Fibroblast of lung (primary cell): ENCODE measurements at places on chromosomes 5 and 9. TPM values are rescaled to one million over a fixed set of nuclear protein-coding genes. Genes with fewer than 3 reads are reported as not detected.

DNA sequence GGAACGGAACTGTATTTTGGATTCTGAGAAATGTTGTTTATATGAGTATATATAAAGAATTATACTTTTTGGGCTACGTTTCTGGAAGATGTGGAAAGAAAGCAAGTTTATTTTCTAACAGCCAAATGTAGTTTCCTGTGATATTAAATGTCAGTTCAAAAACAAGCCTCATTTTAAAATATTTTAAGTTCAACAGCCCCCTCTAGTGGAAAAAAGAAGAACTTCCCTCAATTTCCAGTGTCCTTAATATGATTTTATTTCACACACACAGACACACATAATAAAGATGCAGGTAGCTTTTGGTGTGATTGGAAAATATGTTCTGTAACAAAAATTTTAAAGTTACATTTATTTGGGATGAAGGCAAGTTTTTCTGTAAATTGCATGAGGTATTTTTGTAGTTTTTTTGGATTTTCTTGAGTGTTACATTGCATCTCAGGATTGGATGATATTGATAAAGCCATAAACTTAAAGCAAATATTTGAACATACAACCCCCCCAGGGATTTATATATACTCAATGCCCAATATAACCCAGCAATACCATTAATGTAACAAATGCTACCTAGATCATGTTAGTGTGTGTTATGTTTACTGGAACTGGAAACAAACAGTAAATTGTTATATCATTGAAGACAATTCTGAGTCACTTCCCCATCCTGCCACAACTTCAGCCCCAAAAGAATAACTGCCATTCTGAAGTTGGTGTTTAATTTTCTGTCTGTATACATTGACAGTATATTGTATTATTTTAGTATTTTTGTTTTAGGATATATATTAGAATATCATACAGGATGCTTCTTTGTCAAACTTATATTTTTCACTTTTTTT lies 54.0 kb downstream of the CCDC171 start:
- peak; percentile 12 for DNase-seq

GRCh38 chr5:83400241-83400640 lies 71.3 kb upstream of the VCAN start:
- DNase-seq = no peak

DNA sequence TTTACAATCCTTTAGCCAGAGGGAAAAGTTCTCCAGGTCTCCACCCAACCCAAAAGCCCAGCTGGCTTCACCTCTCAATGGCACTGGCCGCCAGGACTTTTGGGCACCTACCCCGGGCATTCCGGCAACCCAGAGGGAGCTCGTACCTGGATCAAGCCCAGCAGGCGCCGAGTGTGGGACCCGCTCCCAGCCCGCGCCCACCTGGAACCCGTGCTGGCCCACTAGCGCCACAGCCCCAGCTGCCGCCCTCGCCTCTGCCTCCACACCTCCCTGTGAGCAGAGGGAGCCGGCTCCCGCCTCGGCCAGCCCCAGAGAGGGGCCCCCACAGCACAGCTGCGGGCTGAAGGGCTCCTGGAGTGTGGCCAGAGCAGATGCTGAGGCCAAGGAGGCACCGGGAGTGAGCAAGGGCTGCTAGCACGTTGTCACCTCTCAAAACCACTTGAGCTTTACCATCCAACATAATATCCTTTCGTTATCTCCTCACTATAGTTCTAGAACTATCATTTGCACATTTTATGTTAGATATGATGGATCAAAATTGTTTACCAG lies 69.7 kb downstream of the GCNT1 start:
- no peak for DNase-seq

- DNase-seq = no peak
Observed at GRCh38 chr9:89426384-89426961, 71.4 kb downstream of the SEMA4D start.

GRCh38 chr5:181166812-181167733 lies 19.7 kb downstream of the OR2V2 start:
- no peak for DNase-seq

- DNase-seq = no peak
Observed at GRCh38 chr5:10265245-10266109, 15.4 kb downstream of the CCT5 start.

GRCh38 chr5:6567835-6568234 lies 65.0 kb downstream of the NSUN2 start:
- DNase-seq = no peak

- DNase-seq = no peak
Observed at GRCh38 chr9:34456151-34456550, 2.2 kb downstream of the FAM219A start.

DNA sequence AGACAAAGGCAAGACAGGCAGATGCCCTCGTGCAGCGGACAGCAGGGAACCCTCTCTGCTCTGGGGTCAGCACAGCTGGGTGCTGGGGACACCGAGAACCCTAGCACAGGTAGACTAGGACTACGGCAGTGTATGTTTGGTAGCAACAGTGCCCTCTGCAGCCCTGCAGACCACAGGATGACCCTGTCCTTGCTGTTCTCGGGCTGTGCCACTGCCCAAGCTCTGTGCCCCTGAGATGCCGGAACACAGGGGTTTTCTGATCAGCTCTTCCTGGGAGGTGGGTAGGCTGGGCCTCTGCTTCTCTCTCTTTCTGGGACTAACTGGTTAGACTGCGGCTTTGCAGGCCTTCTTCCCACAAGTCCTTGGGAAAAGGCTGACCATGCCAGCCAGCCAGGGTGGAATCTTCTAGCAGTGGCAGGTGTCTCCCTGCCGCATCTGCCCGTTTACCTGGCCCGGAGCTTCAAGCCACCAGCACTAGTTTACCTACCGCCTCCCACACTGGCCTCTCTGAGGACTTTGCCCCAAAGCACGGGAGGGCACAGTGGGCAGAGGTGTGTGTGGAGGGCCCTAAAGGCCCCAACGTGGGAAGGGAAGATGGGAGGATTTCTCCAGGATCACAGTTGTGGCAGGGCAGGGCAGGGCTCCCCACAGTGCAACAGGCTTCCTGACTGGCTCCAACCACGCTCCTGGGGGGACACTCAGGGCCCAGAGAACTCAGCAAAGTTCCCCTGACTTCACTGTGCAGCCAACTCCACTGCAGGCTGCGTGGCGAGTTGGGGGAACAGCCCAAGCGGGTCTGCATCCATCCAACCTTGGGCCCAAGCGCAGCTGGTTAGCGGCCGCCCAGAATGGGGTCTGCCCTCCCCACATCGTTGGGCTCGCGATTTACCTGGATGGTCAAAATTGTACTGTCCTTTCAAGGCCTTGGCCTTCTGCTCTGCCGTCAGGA lies 1.2 kb downstream of the UCK1 start:
- DNase-seq = no peak

DNA sequence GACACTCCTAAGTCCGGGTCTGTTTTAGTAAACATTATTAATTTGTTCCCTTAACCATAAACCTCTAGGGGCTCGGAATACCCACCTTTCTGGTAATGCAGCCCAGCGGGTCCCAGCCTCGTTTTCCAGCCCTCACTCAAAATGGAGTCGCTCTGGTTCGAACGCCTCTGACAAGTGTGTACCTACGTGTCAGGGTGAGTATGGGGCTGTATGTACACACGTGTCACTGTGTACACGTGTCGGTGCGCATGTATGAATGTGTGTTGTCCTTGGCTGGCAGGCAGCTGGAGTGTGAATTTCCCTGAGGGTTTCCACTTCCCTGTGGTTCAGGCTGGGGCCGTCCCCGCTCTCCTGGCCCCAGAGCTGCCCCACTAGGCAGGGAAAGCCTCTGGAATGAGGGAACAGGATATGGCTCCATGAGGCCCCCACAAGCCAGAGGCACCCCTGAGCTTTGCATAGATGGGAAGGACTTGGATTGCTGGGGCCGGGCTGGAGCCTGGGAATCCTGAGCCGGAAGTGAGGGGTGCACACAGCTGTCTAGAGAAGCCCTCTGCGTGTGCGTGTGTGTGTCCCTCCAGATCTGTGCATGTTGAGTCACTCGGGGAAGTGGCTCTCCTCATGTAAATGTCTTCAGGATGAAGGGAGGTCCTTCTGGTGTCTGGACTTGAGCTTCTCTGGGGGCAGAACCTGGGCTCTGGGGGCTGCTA lies 160.8 kb upstream of the IER5L start:
- DNase-seq = peak; percentile 59

GRCh38 chr9:74724317-74724716 lies 163.4 kb downstream of the TRPM6 start:
- DNase-seq = no peak

DNA sequence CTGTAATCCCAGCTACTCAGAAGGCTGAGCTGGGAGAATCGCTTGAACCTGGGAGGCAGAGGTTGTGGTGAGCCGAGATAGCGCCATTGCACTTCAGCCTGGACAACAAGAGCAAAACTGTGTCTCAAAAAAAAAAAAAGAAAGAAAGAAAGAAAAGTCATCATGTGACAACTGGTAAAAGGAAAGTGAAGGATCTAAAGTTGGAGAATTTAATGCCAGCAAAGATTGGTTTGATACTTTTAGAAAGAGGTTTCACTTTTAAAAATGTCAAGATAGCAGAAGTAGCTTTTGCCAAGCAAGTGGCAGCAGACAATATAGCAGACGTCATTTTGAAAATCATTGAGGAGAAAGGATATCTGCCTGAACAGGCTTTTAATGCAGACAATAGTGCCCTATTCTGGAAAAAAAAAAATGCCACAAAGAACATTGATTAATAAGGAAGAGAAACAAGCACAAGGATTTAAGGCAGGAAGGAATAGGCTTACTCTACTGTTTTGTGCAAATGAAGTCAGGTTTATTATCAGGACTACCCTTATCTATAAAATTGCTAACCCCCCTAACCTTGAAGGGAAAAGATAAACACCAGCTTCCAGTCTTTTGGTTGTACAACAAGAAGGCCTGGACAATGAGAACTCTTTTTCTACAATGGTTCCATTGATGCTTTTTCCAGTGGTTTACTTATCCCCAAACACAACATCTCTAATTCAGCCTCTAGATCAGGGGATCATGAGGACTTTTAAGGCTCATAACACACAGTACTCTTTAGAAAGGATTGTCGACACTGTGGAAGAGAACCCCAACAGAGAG lies 12.0 kb downstream of the PKD2L2 start:
- DNase-seq = no peak

DNA sequence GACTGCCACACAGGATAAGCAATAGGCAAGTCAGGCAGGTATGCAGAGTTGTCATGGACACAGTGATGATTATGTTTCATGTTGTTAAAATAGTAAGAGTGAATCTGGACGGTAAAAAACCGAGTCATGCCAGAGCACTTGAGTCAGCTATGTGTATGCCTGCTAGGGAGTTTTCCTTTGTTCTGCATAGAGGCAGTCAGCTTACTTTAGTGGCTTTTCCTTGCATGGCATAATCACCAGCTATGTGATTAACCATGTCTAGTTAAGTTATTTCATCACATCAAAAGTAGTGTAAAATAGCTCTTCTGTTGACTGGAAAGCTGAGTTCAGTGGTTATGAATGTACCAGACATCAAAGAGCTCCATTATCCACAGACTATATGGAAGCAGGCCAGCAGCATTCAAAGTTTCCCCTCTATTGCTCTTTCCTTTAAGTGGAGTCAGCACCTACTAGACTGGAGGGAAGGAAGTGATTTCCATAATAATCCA lies 989.8 kb downstream of the TLE1 start:
- peak; percentile 60 for DNase-seq

DNA sequence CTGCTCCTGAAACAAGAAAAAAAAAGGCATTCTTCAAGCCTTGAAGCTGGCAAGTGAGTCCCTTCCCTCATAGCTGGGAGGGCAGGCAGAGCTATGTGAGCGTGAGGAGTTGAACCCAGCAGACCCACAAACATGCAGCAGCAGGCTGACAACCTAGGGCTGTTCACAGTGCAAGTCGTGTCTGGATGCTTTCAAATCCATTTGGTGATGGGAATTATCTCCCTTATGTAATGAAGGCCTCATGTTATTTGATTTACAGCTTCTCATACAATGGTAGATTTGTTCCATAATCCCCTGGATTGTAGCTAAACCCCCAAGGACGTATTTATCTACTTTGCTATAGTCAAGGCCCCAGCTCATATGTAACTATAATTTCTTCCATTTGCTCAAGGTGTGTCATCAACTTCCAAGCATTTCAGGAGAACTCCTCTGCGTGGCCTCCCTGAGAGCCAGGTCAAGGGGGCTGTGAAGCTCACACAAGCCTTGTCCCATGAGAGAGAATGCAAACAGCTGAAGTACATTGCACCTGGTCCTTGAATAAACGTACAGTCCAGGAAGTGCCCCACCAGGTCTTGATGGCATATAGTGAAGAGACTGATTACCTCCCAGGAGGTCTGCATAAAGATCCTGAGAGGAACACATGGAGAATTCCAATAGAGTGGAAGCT lies 124.8 kb upstream of the SLC1A3 start:
- DNase-seq = no peak

DNA sequence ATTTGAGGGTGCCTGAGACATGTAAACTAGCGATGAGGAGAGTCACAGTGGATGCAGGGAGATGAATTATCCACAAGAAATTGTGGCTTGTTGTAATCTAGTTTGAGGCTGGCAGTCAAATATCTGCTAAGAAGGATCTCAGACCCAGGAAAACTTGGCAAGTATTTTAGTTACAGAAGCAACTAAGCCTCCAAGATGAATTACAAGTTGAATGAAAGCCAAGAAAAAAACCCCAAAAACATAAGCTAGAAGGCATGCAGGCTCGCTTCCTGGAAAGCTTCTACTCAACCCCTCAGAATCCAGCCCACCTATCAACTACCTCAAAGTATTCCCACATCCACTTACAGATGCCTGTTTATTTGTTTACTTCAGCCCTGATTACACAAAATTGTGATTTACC lies 696.9 kb downstream of the MAT2B start:
- DNase-seq = peak; percentile 93

DNA sequence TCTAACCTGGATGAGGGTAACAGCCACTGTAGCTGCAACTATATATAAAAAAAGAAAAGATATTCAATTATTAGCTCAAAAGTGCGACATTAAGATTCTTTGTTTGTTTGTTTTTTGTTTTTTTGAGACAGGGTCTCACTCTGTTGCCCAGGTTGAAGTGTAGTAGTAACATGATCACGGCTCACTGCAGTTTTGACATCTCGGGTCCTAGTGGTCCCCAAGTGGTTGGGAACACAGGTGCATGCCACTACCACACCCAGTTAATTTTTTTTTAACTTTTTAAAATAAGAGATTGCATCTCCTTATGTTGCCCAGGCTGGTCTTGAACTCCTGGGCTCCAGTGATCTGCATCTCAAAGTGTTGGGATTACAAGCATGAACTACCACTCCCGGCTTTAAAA lies 61.8 kb downstream of the MEF2C start:
- no peak for DNase-seq

DNA sequence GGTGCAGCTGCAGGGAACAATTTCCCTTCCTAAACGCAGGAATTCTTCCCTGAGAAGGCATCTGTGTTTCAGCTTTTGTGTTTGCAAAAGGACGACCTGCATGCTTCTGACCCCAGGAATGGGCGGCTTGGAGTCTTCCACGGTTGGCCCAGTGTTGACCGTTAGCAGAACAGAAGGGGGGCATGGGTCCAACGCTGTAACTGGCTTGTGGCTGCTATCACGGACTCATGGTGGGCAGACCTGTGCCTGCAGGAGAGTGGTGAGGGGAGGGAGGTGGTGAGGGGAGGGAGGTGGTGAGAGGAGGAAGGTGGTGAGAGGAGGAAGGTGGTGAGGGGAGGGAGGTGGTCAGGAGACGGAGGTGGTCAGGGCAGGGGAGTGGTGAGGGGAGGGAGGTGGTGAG lies 388.6 kb upstream of the IRX4 start:
- no peak for DNase-seq

- DNase-seq = no peak
Observed at GRCh38 chr9:23663536-23663935, 162.5 kb downstream of the ELAVL2 start.

GRCh38 chr9:76637416-76637815 lies 126.8 kb upstream of the PCA3 start:
- DNase-seq = no peak

The TAF11L10 gene
- total RNA-seq = not detected in 2 replicates

The LYRM7 gene
- 6.4 and 6.9 TPM in 2 replicates for total RNA-seq

The ZNG1E gene
- total RNA-seq = 18.2 and 23.4 TPM in 2 replicates

The TYRP1 gene
- total RNA-seq = 0.17 TPM in 1 of 2 replicates, not detected in the other

The SPINK7 gene
- total RNA-seq = not detected in 2 replicates

The APBA1 gene
- 5.4 and 8.8 TPM in 2 replicates for total RNA-seq

The SAXO1 gene
- total RNA-seq = under 0.01 and 0.17 TPM in 2 replicates

The LPAR1 gene
- 146 and 222 TPM in 2 replicates for total RNA-seq
